ENCODE measurements at places on chromosomes 13 and 19.
A peak's percentile ranks its signal among the peaks of the same experiment; 100 is the strongest.

- DNase-seq: no peak
These were observed 85.8 kb upstream of the TSC22D1 start for GRCh38 chr13:44661936-44662335.

DNA sequence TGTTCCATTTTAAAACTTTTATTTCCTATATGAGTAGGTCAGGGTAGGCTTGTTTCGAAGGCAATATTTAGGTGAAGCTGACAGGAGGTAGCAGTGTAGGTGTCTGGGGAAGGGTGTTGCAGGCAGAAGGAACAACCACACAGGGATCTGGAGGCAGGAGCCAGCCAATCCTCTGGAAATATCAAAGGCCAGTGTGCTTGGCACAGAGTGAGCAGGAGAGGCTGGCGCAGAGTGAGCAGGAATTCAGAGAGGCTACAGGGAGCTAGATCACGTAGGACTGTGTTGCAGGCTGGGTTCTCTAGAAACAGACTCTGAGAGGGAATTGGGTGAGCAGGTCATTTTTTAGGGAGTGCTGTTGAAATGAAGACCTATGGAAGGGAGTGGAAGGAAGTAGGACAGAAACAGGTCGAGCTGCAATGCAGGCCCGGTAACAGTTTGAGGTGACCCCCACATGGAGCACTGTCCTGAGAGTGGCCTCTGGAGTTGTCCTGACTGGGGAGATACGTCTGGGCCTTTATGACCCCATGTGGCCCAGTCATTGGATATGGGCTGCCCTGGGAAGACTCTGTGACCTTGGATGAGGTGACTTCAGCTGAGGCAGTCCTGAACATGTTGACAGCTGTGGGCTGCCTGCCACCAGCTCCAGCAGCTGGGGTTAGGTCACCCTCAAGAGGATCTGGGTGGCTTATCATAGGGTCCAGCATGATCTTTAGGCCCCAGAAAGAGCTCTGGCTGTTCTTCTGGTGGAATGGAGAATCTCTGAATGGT, 51.7 kb downstream of the ERCC5 start:
- DNase-seq: no peak

- peak; percentile 90 for DNase-seq
These were observed at the start of gene BCL3 for GRCh38 chr19:44748426-44749254. TSS of gene BCL3 (plus strand) at chr19:44748708. CDS start at chr19:44748791, 83 bp downstream.

DNA sequence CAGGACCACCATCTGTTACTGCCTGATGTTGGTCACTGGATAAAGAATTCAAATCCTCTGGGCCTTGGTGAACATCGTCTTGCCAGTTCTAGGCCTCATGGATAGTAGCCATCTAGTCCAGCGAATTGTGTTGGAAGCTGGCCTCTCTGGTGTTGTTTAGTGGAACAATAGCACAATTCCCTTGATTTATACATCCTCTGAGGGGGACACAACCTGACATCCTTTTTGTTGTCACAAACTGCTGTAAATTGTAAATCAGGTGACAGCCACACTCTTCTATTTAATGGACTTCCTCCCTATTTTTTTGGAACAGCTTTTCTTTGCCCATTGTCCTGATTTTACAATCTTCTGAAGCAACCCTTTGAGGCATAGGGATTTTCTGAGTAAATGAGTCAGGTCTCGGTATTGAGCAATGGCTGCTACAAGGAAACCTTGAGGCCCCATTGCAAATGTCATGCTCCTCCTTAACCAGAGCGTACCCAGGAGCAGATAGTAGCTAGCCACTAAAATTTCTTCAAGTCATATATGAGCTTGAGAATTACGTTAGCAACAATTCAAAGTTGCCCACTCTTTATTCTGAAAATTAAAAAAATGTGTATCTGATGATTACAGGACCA, 263.3 kb downstream of the COG6 start:
- no peak for DNase-seq

DNA sequence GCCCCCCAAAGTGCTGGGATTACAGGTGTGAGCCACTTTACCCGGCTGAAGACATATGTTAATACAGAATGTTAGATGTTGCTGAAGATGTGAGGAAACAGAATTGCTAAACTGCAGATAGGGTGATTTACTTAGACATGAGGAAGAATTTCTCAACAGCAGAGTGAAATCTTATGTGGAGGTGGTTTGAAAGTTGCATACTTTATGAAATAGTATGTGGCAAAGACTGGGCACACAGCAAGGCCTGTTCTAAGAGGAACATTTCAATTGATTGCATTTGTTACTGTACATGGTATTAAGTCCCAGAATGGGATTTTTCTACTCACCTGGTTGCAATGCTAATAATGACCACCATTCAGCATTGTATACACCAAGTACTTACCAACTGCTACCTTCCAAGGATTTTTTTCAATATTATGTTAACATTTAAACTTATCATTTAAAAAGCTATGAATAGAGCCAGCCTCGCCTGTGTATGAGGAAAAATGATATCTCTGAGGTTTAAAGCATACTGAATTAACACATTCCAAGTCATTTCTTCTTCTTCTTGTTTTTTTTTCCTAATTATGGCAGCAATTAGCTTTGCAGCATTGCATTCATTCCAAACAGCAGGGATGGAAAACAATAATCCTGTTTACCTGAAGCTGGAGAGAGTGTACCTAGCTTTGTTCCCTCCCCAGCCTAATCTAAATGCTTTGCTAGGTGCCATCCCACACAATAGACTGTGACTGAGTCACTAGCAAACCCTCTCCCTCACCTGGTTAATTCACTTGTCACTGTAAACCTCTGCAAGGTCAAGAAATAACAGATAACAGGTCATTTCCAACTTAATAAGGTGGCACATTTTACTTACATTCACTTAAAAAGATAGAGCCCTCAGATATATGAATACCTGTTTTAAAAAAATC, 19.4 kb upstream of the KLF5 start:
- DNase-seq: no peak

GRCh38 chr19:35098413-35099049, 17.1 kb upstream of the FXYD3 start:
- no peak for DNase-seq

DNA sequence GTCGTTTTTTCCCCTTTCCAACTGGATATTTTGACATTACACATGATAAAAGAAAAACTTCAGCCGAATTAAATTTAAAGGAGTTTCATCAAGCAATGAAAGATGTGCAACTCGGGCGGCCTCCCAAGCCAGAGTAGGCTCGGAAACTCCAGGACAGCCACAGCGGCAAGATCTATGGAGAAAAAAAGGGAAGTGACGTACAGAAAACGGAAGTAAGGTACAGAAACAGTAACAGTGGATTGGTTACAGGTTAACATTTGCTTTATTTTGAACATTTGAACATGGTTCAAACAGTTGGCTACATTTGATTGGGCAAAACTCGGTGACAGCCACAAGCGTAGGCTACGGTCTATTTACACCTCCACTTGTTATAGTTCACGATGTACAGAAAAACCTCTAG, 30.5 kb upstream of the FAM124A start:
- no peak for DNase-seq

DNA sequence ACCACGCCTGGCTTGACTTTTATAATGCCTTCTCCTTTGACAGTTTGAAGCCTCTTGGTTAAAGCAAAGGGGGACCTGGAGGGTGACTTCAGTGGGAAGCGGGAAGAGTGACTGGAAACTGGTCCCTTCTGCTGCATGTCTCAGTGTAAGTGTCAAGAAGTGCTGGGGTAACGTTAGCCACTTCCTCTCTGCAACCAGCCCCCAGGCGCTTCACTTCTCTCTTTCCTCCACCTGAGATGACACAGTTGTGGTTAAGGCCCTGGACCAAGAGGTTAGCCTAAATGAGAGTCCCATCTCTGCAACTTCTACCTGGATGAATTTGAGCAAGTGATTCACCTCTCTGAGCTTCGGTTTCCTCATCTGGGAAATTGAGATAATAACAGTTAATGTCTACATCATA, 16.3 kb downstream of the LEUTX start:
- DNase-seq: no peak

- no peak for DNase-seq
These were observed 61.3 kb upstream of the POMP start for GRCh38 chr13:28597641-28598040.

GRCh38 chr19:10550336-10550735, 6.6 kb downstream of the ATG4D start:
- DNase-seq: no peak

DNA sequence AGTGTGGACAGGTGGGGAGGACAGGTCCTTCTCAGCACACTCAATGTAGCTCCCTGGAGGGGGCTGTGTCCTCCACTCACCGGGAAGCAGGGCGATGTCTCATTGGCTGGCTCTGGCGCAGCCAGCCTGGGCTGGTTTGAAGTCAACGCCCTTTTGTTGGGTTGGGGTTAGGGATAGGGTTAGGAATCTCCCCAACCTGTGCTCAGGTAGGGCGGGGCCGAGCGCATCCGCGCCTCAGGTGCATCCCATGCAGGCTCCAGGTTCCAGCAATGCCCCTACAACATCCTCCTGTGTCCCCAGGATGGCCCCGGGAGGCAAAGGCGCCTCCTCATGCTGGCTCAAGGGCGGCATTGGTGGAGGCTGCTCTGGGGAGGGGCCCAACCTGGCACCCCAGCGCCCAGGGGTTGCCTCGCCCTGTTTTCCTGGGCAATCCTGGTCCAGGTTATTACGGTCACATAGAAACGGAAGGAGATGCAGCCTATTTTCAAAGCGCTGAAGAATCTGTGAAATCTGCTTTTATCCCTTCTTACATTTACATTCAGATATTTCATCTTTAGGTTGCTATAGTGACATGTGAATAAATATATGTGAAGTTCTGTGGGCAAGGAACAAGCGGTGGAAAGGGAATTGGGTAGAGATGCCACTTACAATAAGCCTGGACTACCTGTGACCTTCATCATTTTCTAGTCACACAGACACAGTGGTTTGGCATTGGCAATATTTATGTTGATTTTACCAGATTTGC, 74.3 kb downstream of the TM9SF2 start:
- DNase-seq: no peak

GRCh38 chr13:83884141-83884540, 1.9 kb upstream of the SLITRK1 start:
- no peak for DNase-seq

DNA sequence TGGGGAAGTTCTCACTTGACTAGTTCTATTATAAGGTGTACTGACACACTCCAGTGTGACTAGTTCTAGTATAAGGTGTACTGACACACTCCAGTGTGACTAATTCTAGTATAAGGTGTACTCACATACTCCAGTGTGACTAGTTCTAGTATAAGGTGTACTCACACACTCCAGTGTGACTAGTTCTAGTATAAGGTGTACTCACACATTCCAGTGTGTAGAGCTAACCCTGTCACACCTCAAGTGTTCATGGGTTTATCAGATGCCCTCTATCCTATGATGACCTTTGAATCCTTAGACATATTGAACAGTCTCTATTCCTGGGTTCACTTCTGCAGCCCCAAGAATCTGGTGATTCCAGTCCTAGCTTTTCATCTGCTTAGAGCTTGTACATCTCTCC, 54.6 kb upstream of the MYO16 start:
- no peak for DNase-seq

DNA sequence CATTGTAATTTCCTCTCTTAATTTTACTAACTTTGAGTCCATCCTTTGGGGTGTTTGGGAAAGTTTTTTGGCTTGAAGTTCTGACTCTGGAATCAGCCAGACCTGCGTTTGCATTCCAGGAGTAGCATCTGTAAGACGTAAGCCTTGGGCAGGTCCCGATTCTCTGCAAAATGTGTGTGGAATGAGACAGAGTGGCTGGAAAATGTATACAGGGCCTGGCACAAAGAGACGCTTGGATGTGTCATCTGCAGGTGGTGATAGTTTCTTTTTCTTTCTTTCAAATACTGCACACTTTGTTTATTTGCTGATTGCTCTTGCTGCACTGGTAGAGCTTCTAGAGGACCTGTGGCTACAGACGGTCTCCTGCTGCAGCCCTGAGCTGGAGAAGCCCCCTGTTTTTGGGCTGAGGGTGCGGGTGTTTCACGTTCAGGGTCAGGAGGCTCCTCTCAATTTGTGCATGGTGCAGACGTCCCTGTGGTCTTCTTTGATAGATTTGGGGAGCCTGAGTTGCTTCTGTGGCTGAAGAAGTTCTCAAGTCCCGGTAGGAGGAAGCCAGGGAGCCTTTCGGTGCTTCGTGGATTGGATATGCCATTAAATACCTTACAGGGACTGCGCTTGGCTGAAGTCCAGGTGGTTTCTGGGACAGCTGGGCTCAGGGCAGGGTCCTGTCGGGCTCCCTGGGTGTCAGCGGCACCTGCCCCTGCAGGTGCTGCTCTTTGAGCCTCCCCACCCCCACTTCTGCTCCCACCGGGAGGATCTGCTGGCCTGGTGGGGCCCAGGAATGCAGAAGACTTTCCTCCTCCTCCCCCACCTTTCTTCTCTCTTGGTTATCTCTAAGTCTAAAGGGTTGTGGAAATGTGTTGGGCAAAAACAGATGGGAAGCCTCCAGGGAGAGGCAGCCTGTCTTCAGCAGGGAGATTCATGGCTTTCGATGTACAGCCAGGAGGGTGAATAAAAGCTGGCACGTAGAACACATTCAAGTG, 44.0 kb upstream of the GAS6 start:
- DNase-seq: no peak
